Fibroblast of the conjunctiva (primary cell): ENCODE measurements at places on chromosomes 1 and 21.

- DNase-seq, result no peak
Observed at GRCh38 chr1:83512373-83513193, 486.3 kb downstream of the TTLL7 start.

DNA sequence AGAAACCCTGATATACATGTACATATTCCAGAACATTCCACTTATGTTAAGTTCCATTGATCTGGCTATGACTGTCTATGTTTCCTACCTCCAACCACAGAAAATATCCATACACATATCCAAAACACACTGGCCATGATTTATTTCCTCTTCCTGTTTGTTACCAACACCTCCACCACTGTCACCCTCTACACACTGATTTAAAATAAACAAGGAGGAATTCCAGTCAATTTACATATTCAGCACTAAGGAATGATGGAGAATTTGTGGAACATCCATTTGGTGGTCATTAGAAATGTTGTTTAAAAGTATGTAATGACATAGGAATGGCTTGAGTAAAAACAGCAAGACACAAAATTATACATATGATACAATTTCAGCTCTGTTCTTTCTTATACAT lies 5.5 kb upstream of the STX6 start:
- no peak for DNase-seq

GRCh38 chr1:232585486-232585885 lies 44.4 kb downstream of the SIPA1L2 start:
- no peak for DNase-seq

DNA sequence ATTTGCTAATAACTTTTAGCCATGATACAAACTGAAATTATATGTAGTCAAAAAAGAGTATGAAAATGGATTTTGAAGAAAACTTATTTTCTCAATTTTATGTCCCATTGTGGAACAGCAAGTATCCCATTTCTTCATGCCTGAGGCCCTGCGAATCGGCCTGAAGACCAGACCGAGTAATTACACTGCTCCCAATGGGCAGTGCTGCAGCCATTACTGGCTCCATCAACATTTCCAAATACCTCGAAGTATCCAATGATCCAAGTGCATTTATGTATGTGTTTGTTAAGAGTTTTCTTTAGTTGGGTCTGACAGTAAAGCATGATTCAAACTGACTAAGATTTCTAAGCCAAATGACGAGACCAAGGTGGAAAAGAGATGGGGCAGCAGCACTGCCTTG lies 44.4 kb downstream of the HSF2BP start:
- no peak for DNase-seq

GRCh38 chr1:1088801-1089680 lies 14.9 kb upstream of the RNF223 start:
- DNase-seq, result no peak

- no peak for DNase-seq
Observed at GRCh38 chr1:157988002-157988401, 5.4 kb upstream of the KIRREL1 start.

DNA sequence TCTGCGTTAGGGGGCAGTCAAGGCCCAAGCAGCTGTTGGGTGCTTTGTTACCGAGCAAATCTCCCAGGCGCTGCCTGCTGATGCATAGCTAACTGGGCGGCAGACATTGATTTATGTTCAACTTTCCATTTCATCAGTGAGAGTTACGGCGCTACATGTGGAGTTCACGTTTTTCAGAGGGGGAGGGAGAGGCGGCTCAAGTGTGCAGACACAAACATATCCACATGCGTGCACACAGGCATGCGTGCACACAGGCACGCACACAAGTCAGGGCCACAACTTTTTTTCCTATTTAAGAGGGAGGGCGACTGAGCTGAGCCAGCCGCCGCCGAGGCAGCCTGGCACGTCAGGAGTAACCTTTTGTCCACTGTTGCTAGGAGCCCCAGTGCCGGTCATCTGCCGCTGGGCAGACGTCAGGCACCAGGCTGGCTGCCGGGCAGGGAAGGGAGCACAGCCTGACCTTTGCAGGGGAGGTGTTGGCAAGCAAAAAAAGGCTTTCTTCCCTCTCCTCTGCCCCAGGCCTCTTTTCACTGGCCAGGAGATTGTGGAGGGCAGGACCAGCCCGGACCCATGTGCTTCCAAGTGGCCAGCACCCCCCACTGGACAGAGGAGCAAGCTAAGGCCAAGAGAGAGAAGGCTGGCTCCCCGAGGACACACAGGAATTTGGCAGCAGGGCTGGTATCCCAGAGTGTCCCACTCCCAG lies 73.3 kb downstream of the MRPL37 start:
- DNase-seq, result peak; percentile 81

DNA sequence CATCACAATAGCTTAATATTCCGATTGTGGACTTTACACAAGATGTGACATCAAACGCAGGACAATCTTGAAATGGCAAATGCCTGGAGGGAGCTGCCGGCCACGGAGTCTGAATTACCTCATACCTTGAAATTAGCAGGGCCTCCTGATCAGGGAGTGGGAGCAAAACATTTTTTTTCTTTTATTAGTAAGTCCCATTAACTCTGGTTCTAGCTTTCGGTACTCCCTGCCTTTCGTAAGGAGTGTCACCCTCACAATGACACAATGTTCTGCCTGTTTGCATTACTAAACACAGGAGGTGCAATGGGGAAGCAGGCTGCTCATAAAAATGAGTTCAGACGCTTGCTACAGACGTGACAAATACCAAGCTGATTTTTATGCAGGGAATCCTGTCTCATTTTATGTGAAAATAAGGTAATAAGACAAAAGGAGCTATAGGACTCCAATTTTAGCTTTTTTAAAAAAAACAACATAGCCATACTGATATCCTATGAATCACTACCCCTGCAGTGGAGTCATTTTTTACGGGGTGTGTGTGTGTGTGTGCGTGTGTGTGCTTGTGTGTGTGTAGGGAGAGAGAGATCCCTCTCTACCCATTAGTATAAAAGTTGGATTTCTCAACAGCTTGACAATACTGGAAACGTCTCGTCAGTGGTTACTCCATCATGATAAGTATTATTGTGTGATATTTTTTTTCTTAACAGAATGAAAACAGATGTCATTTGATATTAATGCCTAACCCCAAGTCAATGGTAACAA lies 205.1 kb upstream of the RUNX1 start:
- DNase-seq, result peak; percentile 53

- no peak for DNase-seq
Observed at GRCh38 chr1:50109647-50110075, 941 bp downstream of the ELAVL4 start.

DNA sequence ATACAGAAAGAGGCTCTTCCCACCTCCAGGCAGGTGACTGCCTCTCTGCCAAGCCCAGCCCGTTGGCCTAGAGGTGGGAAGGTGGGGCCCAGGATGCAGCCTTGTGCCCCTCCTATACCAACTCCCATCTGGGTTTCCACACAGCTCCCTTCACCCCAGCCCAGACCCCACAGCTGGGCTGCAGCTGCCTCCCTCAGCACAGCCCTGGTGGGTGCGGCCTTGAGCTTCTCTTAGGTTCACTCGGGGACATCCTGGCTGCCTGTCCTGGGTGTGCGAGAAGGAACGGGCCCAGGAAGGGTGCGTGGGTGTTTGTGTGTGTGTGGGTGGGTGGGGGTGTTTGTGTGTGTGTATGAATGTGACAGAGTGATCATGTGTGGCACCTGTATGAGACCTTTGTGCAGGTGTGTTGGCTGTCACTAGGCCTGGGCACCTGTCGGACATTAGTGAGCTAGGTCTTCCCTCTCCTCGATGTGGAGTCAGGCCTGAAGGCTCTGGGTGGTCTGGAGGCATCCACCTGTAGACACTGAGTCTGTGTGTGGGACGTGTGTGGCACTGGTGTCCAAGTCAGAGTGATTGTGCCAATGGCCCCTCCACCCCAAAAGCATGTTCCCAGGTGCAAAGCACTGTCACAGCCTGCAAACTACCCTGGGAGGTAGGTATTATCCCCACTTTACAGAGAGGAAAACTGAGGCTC lies 30.7 kb downstream of the FOXO6 start:
- no peak for DNase-seq

DNA sequence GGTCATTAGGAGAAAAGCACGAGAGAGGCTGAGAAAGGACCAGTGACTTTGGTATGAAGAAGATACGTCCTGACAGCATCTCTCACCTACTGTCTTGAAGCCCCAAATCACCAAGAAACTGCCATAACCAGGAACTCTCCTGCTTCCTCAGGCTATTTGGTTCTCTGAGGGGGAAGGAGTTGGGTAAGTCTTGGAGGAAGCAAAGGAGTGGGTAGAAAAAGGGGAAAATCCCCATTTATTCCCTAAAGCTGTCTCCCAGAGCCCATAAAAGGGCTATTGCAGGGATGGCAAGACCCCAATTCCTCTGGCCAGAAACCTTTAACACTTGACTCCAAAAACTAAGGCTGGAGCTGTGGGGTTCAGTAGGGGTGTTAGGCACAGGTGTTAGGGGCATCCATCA lies 2.1 kb upstream of the PBXIP1 start:
- DNase-seq, result no peak

DNA sequence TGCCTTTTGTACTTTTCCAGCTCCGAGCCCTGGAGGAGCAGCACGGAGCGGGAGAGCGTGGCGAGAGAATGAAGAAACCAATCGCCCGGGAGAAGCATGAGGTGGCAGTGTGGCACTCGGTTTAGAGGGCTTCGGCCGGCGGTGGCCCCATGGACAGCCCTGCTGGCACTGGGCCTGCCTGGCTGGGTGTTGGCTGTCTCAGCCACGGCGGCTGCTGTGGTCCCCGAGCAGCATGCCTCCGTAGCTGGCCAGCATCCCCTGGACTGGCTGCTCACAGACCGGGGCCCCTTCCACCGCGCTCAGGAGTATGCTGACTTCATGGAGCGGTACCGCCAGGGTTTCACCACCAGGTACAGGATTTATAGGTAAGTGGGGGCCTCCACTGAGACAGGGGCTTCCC lies 59.0 kb downstream of the BRINP2 start:
- no peak for DNase-seq

GRCh38 chr1:81867235-81867634 lies 66.5 kb downstream of the ADGRL2 start:
- no peak for DNase-seq

- DNase-seq, result no peak
Observed at GRCh38 chr1:214050513-214051401, 63.0 kb downstream of the PROX1 start.

DNA sequence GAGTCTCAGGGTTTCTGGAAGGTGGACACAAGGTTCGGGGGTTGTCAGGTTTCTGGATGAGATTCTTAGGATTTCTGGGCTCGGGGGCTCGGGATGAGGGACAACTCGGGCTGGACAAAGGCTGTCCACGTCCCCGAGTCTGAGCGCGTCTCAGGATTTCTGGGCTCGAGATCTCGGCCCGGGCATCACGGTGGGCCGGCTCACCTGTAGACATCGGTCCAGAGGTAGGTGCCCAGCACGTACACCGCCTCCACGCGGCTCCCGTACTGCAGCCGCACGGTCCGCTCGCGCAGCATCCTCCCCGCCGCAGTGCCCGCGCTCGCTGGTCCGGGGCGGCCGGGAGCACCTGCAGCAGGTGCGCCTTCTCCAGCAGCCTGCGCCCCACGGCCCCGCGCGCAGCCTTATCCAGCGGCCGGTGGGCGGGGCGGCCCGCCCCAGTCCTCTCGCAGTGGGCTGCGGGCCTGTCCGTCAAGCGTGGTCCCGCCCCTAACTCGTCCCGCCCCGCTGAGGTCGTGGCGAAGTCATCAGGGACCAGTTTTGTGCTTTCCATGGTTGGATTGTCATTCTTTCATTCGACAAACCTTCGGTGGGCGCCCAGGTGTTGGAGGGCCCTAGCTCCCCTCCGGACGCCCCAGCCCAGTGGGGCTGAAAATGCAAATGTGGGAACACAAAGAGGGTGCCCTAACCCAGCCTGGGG lies at the start of gene PADI2:
Gene PADI2 (minus strand): TSS at position 376 of the 697 bp plus-strand sequence. CDS start 80 bp downstream, at position 296.
- no peak for DNase-seq

- no peak for DNase-seq
Observed at GRCh38 chr1:245412306-245412705, 257.5 kb downstream of the KIF26B start.

GRCh38 chr1:153362187-153362775 lies 4.6 kb downstream of the S100A9 start:
- DNase-seq, result no peak

DNA sequence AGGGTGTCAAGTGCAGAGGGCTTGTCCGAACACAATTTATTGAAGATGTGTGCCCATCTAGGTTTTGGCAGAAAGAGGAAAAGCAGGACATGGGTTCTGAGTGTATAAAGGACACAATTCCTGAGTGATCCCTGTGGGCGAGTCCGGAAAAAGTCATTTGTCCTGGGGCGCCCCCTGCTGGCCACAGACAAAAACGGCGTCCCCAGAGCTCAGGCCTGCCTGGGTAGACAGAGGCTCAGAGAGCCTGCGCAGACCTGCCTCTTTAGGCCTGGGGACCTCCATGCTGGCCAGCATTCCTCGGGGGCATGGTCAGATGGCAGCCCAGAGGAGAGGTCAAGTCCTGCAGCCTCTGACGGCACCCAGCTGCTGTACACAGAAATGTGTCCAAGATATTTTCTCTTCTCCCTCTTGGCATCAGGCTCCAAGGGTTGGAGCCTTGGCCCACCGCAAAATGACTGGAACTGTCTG lies 65.5 kb upstream of the LRP8 start:
- DNase-seq, result peak; percentile 35

- no peak for DNase-seq
Observed at GRCh38 chr1:63534406-63534805, 11.1 kb downstream of the EFCAB7 start.

DNA sequence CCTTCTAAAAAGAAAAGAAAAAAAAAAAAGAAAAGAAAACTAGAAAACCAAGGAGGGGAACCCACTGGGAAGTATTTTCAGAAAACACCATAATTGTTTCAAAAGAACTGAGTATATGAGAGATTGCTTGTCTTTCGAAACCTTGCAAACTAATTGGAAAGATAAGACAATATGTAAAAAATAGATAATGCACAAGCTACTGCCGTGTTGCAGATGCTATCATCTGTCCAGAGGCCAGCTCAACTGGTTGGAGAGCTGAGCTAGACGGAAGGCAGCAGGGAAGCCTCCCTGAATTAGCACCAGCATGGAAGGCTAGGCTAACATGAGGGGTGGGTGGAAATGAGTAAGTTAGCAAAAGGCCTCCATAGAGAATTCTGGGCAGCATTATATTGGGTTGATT lies 16.2 kb upstream of the CACHD1 start:
- DNase-seq, result no peak

- no peak for DNase-seq
Observed at GRCh38 chr1:31458287-31458896, 45.4 kb downstream of the SERINC2 start.

- DNase-seq, result no peak
Observed at GRCh38 chr1:183926983-183927382, 110.5 kb downstream of the COLGALT2 start.

DNA sequence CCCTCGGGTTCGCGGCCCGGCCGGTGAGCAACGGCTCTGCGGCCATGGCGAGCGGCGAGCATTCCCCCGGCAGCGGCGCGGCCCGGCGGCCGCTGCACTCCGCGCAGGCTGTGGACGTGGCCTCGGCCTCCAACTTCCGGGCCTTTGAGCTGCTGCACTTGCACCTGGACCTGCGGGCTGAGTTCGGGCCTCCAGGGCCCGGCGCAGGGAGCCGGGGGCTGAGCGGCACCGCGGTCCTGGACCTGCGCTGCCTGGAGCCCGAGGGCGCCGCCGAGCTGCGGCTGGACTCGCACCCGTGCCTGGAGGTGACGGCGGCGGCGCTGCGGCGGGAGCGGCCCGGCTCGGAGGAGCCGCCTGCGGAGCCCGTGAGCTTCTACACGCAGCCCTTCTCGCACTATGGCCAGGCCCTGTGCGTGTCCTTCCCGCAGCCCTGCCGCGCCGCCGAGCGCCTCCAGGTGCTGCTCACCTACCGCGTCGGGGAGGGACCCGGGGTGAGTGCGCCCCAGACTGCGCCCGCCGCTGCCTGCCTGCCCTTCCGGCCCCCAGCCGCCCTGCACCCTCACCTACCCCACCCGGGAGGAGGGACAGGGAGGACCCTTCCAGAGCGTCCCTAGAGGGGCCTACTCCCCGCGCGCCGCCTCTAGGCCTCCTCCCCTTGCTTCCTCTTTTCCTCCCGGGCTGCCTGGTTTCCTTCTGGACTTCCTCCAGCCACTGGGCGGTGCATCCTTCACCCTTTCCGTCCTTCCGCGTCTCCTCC lies at the start of gene RNPEP:
Gene RNPEP (plus strand): TSS at position 26 of the 757 bp plus-strand sequence. CDS start 19 bp downstream, at position 45.
- peak; percentile 62 for DNase-seq
